Spinal cord (tissue), 10 donors: ENCODE measurements at places on chromosomes 5 and 9. TPM values are rescaled to one million over a fixed set of nuclear protein-coding genes. Genes with fewer than 3 reads are reported as not detected.

- DNase-seq = no peak
- no peaks in the 10 kb centered on the region for H3K27me3 ChIP-seq
- no peak overlapping the region for H3K27ac ChIP-seq
- H3K36me3 ChIP-seq = no peaks in the 10 kb centered on the region
- H3K4me1 ChIP-seq = no peaks in the 10 kb centered on the region
Measured at GRCh38 chr9:35448496-35448895, 41.4 kb upstream of the RUSC2 start.

DNA sequence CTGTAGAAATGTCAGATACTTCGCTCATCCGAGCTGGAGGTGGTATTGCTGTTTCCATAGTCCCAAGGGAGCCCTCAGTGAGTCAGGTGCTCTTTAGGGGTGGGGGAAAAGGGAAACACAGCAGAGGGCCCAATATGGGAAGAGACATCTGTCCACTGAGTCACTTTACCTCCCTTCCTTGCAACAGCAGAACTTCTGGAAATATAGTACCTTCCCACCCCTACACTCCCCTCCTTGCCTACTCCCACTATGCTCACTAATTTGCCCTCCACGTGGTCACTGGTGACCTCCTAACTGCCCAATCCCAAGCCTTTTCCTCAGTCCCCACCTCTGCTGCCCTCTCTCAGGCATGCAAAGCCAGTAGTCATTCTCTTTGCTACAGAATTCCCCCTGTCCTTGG, 1.9 kb downstream of the HK3 start:
- H3K27me3 ChIP-seq = no peaks in the 10 kb centered on the region
- no peak overlapping the region for H3K4me3 ChIP-seq
- peaks cover 5% of the 10 kb centered on the region for H3K4me1 ChIP-seq

DNA sequence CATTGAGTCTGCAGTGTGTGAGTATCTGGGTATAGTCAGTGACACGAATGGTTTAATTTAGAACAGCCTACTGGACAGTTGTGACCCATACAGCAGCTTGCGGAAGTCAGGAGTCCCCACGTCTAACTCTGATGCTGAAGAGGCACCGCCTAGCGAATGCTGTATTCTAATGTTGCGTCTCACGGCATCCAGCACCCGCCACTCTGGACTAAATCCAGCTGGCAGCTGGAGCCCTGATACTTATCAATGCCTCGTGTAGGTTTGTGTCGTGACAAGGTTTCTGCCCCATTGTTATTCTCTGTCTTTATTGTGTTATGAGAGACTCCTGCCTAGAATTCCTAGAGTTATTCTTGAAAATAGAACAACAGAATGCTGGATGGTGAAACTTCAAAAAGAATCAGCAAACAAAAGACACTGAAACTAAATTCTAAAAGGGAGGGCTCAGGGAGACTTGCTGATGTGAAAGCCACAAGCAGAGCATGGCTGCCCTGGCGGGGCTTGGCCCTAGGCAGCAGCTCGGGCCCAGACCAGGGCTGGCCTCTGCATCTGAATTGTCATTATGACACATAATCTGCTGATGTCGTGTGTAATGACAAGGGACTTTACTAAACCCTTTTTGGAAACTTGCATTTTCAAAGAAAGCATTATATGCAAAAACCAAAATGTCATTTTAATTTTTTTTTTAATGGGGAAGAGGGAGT, 123.5 kb upstream of the ICE1 start:
- peaks cover 23% of the 10 kb centered on the region for H3K4me1 ChIP-seq
- H3K27ac ChIP-seq = no peak overlapping the region
- peaks cover 5% of the 10 kb centered on the region for H3K36me3 ChIP-seq

DNA sequence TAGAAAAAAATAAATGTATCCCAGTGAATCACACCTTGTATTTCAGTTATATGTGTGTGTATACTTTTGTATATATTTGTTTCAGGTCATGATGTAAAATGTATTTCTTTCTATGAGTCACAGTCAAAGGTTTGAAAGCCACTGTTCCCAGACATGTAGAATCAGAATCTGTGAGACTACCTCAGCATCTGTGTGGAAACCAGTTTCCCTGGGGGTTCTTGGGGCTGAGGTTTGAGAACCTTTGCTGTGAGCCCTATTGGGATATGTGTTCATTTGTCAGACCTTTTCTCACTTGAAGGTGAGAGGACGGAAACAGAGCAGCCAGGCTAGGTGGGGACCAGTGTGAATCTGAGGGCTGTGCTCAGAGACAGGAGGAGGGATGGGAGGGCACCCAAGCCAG, 78.7 kb upstream of the SAP30L start:
- H3K4me3 ChIP-seq = no peak overlapping the region
- no peaks in the 10 kb centered on the region for H3K36me3 ChIP-seq
- peak overlapping the region; percentile 72 for H3K27ac ChIP-seq
- DNase-seq = no peak
- H3K4me1 ChIP-seq = peaks cover 15% of the 10 kb centered on the region

DNA sequence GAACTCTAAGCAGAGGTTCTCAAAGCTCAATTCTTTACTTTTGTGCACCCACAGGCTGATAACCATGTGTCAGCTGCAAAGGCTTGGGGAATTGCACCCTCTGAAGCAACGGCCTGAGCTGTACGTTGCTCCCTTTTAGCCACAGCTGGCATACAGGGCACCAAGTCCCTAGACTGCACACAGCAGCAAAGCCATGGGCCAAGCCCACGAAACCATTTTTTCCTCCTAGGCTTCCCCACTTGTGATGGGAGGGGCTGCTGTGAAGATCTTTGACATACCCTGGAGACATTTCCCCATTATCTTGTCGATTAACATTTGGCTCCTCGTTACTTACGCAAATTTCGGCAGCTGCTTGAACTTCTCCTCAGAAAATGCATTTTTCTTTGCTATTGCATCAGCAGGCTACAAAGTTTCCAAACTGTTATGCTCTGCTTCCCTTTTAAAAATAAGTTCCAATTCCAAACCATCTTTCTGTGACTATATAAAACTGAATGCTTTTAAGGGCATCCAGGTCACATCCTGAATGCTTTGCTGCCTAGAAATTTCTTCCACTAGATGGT, 23.0 kb downstream of the KIAA0825 start:
- no peaks in the 10 kb centered on the region for H3K27me3 ChIP-seq
- no peak for DNase-seq
- H3K27ac ChIP-seq = no peak overlapping the region

GRCh38 chr9:85742597-85742936, 813 bp upstream of the AGTPBP1 start:
- H3K27ac ChIP-seq = peak overlapping the region; percentile 83
- no peaks in the 10 kb centered on the region for H3K4me1 ChIP-seq
- no peak for DNase-seq
- no peaks in the 10 kb centered on the region for H3K27me3 ChIP-seq

DNA sequence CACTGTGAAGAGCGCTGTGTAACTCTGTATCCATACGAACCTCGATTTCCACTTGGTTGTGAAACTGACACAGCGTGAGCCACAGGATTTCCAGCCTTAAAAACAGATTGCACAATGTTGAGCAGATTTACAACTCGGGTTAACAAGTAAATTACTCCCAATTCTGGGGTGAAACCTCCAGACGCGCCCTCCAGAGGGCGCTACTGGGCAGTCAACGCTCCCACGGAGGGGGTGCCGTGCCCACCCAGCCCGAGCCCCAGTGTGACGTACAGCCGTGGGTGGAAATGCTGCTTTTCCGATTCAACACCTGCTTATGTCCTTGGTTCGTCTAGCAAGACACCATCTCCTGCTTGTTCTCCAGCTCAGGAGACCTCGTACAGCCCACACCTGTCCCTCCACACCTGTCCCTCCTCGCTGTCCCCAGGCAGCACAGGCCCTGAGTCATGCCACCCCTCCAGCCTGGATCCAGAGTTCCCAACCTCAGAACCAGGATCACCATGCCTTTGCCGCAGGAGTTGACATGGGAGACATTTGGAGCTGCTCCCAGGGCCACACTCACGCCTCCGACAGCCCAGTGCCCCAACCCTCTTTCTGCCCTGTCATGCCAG, 34.4 kb upstream of the SLC6A3 start:
- H3K36me3 ChIP-seq = peaks cover 86% of the 10 kb centered on the region
- H3K4me3 ChIP-seq = no peak overlapping the region
- peaks cover 5% of the 10 kb centered on the region for H3K4me1 ChIP-seq
- H3K27ac ChIP-seq = no peak overlapping the region

FOXD4L6 gene
- not detected for polyA plus RNA-seq

LIX1 gene
- polyA plus RNA-seq = 68.9 TPM
